ENCODE measurements at places on chromosomes 12 and 14.

GRCh38 chr12:128268379-128268995, 1.5 kb downstream of the TMEM132C start:
- DNase-seq = no peak

DNA sequence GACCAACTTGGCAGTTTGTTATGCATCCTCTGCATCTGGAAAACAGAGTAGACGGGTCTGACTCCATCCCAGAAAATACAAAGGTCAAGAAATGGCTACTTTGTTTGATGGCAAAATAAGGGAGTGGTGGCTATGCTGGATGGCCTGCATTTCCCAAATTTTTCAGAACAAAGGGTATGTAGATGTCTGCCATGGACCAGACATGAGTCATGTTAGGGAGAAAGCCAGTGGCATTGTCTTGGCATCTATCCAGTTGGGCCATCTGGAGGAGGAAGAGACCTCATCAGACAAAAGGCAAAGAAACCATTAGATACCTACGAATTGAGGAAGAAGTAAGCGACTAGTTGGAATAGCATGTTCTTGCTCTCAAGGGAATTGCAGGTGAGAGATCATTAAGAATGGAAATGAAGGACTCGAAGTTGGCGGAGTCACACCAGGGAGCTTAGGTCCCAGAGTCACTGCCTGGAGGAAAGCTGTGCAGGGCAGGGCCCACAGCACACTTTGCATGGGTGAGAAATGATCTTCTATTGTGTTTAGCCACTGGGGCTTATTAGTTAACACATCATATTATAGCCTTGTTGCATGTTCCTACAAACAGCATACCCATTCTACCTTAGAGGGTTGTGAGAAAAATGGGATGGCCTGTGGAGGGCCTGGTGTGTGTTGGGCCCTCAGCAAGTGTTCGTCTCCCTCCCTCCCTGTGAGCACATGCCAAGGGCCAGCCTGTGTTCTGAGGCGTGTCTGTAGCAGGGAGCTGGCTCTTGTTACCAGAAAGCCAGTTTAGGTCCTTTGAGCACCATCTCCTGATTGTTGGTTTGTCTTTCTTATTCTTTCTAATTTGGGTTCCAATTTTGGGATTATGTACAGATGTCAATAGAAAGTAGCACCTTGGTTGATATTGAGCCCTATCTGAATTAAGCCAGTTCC, 119.4 kb downstream of the KTN1 start:
- no peak for DNase-seq

DNA sequence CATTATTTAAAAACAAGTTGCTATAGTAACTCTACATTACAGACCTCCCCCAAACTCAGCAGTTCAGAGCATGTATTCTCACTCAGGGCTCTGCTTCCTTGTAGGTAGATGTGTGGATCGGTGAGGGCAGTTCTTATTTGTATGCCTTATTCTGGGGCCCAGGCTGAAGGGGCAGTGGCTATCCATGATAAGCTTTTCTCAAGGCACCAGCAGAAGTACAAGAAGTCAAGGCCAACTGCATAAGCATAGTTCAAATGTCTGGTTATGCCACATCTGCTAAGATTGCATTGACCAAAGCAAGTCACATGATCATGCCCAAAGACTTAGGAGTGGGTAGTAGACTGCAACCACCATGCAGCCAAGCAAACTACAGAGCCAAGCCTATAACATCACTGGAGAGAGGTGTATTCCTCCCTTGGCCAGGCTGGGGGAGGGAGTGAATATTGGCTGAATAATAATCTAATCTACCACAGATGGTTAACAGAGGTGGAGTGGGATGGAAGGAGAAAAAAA, 4.6 kb downstream of the PSEN1 start:
- peak; percentile 40 for DNase-seq

GRCh38 chr12:2098852-2099251, 46.1 kb downstream of the CACNA1C start:
- DNase-seq = no peak

DNA sequence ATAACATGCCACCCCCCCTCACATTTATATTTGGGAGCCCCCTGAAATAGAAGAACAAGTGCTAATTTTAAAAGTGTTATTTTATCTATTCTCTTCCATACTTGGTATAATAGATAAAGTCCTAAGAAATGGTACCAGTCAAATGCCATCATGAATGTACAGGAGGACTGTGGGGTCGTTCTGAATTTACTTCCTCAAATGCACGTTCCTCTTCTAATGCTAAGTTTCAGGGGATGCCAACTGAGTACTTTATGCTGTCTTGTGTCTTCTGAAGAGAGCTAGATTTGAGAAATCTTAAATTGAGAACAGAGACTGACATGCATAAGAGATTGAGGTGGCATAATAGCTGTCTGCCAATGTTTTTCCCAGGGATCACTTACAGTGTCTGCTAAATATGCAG, 59.0 kb downstream of the CFAP54 start:
- DNase-seq = no peak

DNA sequence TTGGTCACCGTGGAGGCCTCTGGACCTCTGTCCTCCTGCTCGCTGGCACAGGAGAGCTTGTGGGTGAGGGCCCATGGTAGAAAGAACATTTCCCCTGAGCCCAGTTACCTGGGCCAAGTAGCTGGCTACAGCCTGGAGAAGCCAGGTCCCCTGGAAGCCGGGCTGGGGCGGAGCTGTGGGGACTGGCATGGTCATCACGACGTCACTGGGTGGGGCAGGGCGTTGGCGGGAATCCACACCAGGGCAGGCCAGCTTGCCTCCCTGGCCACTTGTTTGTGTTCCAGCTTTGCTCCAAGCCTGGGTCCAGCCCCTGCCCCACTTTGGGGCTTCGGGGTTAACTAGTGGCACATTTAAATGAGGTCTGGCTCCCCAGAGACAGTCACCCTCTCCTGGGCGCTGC, 35.0 kb upstream of the SLC24A4 start:
- no peak for DNase-seq

DNA sequence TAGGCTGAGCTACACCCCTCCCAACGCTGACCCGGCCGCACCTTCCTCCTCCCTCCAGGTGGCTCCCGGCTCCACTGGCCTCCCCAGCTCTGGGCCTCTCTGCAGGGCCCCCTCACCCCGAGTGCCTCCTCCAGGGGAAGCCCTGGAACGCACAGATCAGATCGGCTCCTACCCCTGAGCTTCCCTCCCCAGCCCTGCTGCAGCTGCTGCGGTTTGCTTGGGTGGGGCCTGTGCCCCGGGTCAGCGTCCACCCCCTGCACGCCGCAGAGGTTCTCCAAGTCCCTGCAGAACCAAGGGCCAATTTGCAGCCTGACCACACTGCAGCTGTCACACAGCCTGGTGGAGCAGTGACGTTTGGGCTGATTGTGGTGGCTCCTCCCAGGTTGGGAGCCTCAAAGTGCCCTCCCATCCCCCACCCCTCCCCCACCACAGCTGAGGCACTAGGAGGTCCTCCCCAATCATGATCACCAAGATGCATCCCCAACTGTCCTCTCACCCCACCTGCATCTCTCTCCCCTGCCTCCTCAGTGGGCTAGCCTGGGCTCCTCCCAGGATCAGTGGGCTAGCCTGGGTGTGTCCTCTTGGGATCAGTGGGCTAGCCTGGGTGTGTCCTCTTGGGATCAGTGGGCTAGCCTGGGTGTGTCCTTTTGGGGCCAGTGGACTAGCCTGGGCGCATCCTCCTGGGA, 12.8 kb upstream of the FBRSL1 start:
- DNase-seq = no peak

DNA sequence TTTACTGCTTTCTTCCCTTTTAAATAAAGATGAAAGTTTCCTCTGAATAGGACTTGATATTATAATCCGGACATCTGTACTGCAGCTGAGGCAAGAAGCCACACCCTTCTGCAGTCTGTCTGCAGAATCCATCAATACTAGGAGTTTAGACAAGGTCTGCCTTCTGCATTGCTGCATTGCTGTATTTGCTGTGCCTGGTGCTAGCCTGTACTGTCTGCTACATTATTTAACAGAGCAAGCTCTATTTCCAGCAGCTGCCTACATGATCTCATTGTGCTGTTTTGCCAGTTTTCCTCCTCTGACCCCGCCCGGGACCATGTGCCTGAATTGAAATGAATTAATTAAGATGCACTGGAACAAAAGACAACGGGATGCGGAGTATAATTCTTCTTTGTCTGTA, 1.7 kb downstream of the TUBA1A start:
- no peak for DNase-seq

GRCh38 chr12:83224012-83224411, 537.3 kb downstream of the TMTC2 start:
- no peak for DNase-seq

GRCh38 chr12:4960547-4960946, 50.8 kb downstream of the KCNA1 start:
- no peak for DNase-seq

DNA sequence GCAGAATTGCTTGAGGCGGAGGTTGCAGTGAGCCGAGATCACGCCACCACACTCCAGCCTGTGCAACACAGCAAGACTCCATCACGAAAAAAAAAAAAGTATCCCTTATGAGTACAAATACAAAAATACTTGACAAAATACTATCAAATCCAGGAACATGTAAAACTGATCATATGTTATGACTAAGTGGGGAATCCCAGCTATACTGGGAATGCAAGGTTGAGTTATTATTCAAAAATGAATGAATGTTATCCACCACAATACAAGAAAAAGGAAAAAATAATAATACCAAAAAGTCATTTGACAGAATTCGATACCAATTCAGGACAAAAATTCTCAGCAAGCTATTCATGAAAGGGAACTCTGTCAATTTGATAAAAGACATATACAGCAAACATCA, 32.6 kb downstream of the MOK start:
- no peak for DNase-seq

DNA sequence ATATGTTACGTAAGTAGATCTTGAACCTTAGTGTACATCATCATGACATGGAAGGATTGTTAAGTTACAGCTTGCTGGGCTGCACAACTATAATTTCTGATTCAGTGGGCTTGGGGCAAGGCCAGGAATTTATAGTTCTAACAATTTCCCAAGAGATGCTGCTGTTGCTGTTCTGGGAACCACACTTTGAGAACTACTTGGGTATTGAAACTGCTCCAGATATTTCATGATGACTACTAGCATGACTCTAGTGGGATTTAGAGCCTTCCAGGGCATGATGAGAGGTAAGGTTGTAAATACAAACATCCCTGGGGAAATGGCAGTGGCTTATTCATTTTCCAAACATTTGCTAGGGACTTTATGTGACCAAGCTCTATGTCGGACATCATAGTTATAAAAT, 904.8 kb upstream of the SEL1L start:
- DNase-seq = no peak

GRCh38 chr12:93290391-93290790, 87.3 kb upstream of the NUDT4 start:
- DNase-seq = no peak

GRCh38 chr12:67943141-67943892, 45.9 kb upstream of the IFNG-AS1 start:
- DNase-seq = peak; percentile 49

GRCh38 chr12:8036346-8036745, 3.8 kb downstream of the FOXJ2 start:
- no peak for DNase-seq

DNA sequence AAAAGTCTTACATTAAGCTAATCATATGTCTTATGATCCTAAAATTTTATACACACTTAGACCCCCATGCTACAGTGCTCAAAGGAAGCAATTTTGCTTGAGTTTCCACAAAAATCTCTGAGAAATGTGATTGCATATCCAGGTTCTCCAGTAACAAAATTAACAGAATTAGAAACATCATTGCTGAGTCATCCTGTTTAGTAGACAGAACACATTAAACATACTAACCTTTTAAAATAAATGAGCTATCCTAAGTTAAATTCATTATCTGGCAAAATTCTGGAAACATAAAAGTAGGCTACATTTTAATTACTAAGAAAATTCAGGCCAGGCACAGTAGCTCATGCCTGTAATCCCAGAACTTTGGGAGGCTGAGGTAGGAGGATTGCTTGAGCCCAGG, 94.7 kb downstream of the DENND5B start:
- no peak for DNase-seq

GRCh38 chr12:30975581-30975980, 49.0 kb downstream of the TSPAN11 start:
- no peak for DNase-seq

- DNase-seq = no peak
Observed at GRCh38 chr14:31326111-31326510, 94.2 kb downstream of the HEATR5A start.

DNA sequence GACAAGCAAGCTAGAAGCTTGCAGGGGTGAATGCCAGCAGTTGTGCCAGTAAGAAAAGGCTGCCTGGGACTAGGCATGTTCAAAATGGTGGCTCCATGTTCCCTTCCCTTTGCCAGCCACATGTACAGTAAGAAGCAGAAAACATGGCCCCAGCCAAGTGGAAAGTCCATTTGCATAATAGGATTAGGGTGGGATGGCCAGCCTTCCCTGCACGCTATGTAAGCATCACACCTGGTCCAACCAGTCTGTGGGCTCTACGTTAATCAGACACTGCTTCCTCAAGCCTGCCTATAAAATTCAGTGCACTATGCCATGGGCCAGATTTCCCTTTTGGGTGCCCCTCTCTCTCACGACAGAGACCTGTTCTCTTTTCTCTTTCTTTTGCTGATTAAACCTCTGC, 288.4 kb downstream of the GXYLT1 start:
- DNase-seq = no peak

- DNase-seq = no peak
Observed at GRCh38 chr14:28754209-28754985, 12.2 kb upstream of the FOXG1 start.

- DNase-seq = no peak
Observed at GRCh38 chr14:94523265-94523664, 14.0 kb upstream of the SERPINA12 start.

GRCh38 chr12:57744194-57744776, 554 bp upstream of the TSPAN31 start:
- DNase-seq = peak; percentile 62

DNA sequence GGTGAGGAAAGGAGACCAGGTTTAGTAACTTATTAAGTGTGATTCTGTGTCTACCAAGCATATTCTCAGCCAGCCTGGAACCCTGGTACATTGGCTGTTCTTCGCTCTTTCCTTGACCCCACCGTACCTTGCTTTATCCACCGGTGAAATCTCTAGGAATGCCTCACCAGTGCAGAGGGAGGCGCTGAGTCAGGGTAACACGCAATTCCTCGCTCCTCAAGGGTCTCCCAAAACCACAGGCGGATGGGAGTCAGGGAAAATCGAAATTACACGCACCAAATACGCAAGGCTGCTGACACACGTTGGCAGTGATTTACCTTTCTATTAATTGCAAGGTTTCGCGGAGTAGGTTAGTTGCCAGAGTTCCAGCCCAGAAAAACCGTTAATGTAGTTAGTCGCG, 845 bp downstream of the L3HYPDH start:
- DNase-seq = no peak

DNA sequence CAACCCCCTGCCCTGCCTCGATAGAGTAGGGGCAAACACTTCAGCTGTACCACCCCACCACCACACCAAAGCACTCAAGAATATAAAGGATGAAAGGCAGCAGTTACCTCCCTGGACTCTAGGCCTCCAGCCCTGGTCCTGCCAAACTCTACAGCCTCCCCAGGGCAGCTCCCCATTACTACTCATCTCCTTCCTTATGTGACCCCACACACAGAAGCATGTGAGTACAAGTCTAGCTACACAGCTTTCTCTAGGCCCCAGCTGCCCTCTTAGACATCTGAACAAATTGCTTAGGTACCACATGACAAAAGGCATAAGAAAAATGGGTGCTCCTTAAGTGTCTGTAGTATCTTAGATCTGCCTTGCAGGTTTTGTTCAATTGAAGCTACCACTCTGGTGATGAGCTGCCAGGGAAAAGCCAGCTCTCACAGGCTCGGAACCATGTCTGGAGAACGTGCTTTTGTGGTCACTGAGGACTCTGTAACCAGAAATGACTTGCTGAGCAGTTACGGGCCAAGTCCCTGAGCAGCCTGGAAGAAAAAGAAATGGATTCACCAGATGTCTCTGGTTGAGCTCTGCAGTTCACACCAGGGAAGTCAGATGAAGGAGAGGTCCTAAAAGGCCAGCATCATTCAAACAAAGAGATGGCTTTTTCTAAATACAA, 32.8 kb downstream of the FMNL3 start:
- no peak for DNase-seq

Data from stimulated activated effector memory CD8-positive, alpha-beta T cell treated with anti-CD3 and anti-CD28 coated beads, Interleukin-12 subunit alpha, Interleukin-12 subunit beta, amount 100 ng/mL, for 72 hours (primary cell).